ENCODE measurements at places on chromosomes 5 and 9.

GRCh38 chr5:151097820-151098767 is 17.3 kb upstream of the TNIP1 start:
- no peak for DNase-seq

DNA sequence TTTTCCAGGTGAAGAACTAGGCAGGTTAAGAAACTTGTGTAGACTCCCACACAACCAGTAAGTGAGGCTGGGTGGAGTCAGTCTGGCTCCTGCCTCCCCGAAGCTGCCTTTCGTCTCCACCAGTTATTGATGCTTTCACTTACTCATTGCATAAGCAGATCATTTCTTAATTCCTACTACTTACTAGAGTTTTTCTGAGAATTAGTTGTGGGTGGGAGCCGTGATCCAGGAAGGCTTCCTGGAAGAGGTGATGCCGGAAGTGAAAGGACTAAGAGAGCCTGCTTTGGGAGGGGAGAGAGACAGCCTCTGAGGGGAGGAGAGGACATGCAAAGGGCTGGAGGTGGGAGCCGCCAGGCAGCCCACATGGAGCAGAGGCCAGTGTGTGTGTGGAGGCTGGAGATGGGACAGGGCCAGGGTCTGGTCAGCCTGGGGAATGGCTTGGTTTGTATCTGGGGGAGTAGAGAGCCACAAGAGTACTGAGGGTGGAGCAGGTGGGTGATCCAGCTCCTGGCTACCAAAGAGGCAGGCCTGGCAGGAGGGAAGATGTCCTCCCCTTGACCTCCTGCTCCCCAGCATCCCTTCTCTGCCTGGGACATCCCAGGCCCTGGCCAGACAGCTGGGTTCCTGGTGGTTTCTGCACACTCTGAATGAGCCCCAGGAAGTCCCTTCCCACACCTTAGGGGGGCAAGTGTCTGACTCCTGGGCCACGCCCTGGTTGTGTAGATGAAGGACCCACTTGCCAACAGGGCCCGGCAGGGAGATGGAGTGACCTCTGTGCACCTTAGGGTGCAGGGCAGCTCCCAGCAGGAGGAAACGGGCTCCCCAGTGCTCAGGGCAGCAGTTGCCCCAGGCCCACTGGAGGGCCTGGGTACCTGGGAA is 12.2 kb upstream of the CARD19 start:
- no peak for DNase-seq

- no peak for DNase-seq
Measured at GRCh38 chr9:135201711-135202110, 114.2 kb downstream of the OLFM1 start.

DNA sequence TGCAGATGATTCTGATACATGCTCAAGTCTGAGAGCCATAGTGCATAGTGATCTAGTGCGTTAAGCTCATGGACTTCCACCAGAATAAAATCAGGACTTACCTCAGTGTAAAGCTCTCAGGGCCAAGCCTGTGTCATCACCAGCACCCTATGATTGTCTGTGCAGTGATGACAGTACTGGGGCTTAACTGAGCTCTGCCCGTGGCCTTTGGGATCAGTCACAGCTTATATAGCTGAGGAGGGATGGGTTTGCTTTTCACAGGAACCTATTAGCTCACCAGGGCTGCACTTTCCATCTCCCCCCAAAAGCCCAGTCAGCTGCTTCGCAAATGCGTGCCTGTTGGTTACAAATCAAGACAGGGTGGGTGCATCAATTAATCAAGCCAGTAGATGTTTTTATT is 246.9 kb downstream of the NR3C1 start:
- DNase-seq: no peak

- DNase-seq: no peak
Measured at GRCh38 chr9:72327631-72328030, 37.4 kb downstream of the ZFAND5 start.

GRCh38 chr5:7849681-7850394 is 1.1 kb downstream of the CFAP90 start:
- no peak for DNase-seq

DNA sequence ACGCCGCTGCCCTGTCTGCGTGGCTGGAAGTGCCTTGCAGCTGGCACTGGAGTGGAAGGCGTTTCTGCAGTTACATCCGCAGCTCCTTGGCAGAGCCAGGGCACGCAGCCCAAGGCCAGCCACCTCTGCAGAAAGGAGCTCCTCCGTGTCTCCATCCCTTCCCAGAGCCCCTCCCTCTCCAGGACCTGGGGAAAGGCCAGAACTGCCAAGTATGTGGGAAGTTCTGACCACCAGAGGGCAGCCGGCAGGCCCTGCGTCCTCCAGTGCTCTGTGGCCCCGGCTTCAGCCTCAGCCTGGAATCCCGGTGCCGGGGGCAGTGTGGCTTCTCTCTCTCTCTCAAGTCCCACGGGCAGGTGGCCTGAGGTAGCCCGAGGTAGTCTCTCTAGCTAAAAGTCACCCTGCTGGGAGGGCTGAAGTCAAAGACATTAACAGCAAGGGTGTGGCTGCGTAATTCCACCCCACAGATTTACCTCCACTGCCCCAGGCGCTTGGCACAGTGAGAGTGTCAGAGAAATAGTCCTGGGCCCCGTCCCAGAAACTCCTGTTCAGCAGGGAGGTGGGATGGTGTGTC is 101.7 kb upstream of the FCN2 start:
- DNase-seq: peak; percentile 5

DNA sequence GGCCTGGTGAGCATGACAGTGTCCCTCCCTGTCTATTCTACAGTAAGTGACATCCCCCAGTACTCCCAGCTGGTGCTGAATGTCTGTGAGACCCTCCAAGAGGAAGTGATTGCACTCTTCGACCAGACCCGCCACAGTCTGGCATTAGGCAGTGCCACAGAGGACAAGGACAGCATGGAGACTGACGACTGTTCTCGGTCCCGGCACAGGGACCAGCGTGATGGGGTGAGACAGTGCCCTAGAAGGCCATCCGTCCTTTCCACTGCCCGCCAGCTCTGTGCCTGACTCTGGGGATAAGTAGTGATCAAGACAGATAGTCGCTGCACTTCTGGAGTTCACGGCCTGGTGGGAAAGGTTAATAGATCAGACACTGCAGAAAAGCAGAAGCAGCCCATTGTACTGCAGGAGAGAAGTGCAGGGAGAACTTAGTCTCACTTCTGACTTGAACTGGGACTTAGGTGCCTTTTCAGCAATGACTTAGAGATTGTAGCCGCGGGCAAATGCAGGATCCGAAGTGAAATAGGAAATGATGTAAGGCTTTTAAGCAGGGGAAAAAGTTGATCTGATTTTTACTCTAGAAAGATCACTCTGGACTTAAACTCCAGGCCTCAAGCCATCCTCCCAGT is 28.4 kb downstream of the SH3GLB2 start:
- no peak for DNase-seq

- no peak for DNase-seq
Measured at GRCh38 chr5:95927927-95928723, 33.5 kb downstream of the ELL2 start.

- DNase-seq: no peak
Measured at GRCh38 chr9:130867556-130867955, 29.1 kb downstream of the QRFP start.

- no peak for DNase-seq
Measured at GRCh38 chr5:68381909-68382308, 166.4 kb downstream of the PIK3R1 start.

- no peak for DNase-seq
Measured at GRCh38 chr5:39758426-39758825, 333.6 kb upstream of the DAB2 start.

DNA sequence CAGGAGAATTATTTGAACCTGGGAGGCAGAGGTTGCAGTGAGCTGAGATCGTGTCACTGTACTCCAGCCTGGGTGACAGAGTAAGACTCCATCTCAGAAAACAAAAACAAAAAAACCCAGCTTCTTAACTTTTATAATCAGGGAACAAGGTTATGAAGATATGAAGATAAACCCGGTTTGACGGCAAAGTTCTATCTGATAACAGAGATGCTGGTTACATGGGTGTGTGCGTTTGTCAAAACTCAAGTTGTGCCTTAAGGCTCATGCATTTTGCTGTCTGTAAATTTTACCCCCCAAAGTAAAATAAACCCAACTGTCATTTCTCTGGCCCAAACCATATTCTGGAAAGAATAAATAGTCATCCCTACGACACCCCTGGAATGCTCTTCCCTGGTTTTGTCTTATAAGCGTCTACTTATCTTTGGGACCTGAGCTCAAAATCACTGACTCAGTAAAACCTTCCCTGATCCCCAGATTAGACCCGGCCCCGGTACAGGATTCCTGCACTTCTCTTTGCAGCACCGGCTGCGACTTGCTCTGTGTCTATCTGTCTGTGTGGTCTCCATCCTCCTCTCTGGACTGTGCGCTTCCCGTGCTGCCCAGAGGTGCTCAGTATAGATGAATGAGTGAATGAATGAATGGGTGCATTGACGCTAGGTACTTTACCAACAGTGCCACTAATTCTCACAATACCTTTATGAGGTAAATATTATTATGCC is 172.2 kb downstream of the DAB2IP start:
- DNase-seq: no peak

GRCh38 chr9:130196643-130197042 is 24.4 kb downstream of the NCS1 start:
- no peak for DNase-seq

GRCh38 chr5:14851597-14851996 is 20.0 kb downstream of the ANKH start:
- no peak for DNase-seq

- peak; percentile 91 for DNase-seq
Measured at GRCh38 chr5:134053840-134054338, 49.1 kb upstream of the VDAC1 start.

- DNase-seq: no peak
Measured at GRCh38 chr5:5787373-5787772, 364.9 kb downstream of the ICE1 start.

GRCh38 chr5:140611020-140611521 is 21.9 kb downstream of the CD14 start:
- no peak for DNase-seq
